ENCODE measurements at places on chromosomes 3 and 15. TPM values are rescaled to one million over a fixed set of nuclear protein-coding genes. Genes with fewer than 3 reads are reported as not detected.

CD86 gene
- total RNA-seq, result not detected

C3orf70 gene
- total RNA-seq, result 0.75 TPM

GABRR3 gene
- total RNA-seq, result not detected

DNAH12 gene
- total RNA-seq, result 0.20 TPM

IL17RD gene
- total RNA-seq, result 1.00 TPM

KNG1 gene
- total RNA-seq, result not detected

RLBP1 gene
- not detected for total RNA-seq

FURIN gene
- 38.6 TPM for total RNA-seq

SPTSSB gene
- not detected for total RNA-seq

EIF5A2 gene
- total RNA-seq, result 5.4 TPM

CNTN3 gene
- not detected for total RNA-seq

RBSN gene
- 16.8 TPM for total RNA-seq

CEMIP gene
- 73.9 TPM for total RNA-seq

SCAANT1 gene
- not detected for total RNA-seq

CPNE9 gene
- not detected for total RNA-seq

WDR93 gene
- not detected for total RNA-seq

SI gene
- total RNA-seq, result not detected

C3orf49 gene
- not detected for total RNA-seq

PLAAT1 gene
- total RNA-seq, result not detected

CCDC54 gene
- total RNA-seq, result not detected

RARB gene
- 2.2 TPM for total RNA-seq

ERC2 gene
- total RNA-seq, result not detected

CCDC174 gene
- 9.0 TPM for total RNA-seq

DGKG gene
- not detected for total RNA-seq

CHP1 gene
- total RNA-seq, result 164 TPM

NPAP1 gene
- not detected for total RNA-seq

RPLP1 gene
- total RNA-seq, result 506 TPM

HIGD2B gene
- not detected for total RNA-seq

RGMA gene
- 19.3 TPM for total RNA-seq

LMCD1 gene
- 57.5 TPM for total RNA-seq

TRPM1 gene
- total RNA-seq, result not detected

IGDCC3 gene
- not detected for total RNA-seq

POPDC2 gene
- 3.8 TPM for total RNA-seq

STAB1 gene
- total RNA-seq, result 4.4 TPM

MAGEL2 gene
- 0.05 TPM for total RNA-seq

STRIT1 gene
- not detected for total RNA-seq

PP2D1 gene
- not detected for total RNA-seq

EBLN2 gene
- total RNA-seq, result 1.6 TPM

CKMT1B gene
- not detected for total RNA-seq

SLC24A5 gene
- not detected for total RNA-seq

NLGN1 gene
- total RNA-seq, result 6.1 TPM

ZNF662 gene
- total RNA-seq, result 1.1 TPM

GATA2 gene
- 5.1 TPM for total RNA-seq

ALDH1A2 gene
- 34.0 TPM for total RNA-seq

NRROS gene
- total RNA-seq, result 1.5 TPM

TMEM158 gene
- total RNA-seq, result 18.3 TPM

SCN11A gene
- total RNA-seq, result 0.15 TPM

RPL15 gene
- 2,699 TPM for total RNA-seq

GOLGA6A gene
- not detected for total RNA-seq

MST1R gene
- 0.34 TPM for total RNA-seq

THOC7 gene
- total RNA-seq, result 41.7 TPM

IFT57 gene
- total RNA-seq, result 32.9 TPM

Data from cardiac ventricle fibroblast (primary cell).